ENCODE measurements at places on chromosomes 4 and X.

DNA sequence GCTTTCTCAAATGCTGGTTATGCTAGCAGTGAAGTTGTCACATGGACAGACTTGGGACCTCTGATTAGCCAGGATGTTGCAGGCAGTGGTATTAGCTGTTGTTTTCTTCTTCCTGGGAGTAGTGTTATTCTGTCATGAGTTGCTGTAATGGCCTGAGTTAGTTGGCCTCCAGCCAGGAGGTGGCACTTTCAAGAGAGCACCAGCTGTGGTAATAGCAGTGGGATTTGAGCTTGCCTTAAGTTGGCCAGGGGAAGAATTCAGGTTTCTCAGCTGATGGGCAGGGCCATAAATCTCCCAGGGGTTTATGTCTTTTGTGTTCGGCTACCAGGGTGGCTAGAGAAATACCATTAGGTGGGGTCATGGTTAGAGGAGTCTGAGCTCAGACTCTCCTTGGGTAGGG is 132.6 kb downstream of the GLUD2 start:
- DNase-seq = no peak

DNA sequence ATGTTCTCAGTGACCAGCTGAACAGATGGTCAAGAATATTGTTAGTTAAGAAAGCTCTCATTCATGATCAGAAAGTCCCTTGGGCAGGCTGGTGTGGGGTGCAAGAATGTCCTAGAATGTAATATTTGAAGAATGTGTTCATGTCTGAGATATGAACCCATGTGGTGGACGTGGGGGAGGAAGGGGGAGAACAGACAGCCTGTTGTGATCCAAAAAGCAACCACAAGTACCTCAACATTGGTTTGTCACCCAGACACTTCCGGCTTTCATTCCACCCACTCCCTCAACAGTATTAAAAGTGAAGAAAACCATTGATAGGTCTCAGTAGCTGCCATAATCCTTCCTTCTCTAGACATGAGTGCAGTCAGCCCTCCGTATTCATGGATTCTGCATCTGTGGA is 82.2 kb downstream of the MAML3 start:
- peak; percentile 61 for DNase-seq

- no peak for DNase-seq
Measured at GRCh38 chr4:155881555-155881954, 15.5 kb upstream of the ASIC5 start.

DNA sequence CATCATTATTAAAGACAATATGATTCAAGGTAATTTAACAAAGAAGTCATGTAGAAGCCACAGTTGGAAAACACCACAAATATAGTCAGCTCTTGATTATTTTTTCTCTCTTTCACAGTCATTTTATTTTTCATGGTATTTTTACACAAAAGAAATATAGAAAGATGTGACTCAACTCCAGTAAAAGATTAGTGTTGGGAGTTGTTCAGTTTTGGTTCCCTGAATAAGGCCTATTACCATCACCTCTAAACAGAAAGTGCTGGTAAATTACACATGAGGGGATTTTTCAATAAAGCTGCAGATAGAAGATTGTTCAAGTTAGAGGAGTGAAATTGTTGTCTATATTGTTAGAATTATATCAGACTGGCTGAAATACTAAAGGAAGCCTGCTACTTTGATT is 107.0 kb downstream of the DDIT4L start:
- no peak for DNase-seq

DNA sequence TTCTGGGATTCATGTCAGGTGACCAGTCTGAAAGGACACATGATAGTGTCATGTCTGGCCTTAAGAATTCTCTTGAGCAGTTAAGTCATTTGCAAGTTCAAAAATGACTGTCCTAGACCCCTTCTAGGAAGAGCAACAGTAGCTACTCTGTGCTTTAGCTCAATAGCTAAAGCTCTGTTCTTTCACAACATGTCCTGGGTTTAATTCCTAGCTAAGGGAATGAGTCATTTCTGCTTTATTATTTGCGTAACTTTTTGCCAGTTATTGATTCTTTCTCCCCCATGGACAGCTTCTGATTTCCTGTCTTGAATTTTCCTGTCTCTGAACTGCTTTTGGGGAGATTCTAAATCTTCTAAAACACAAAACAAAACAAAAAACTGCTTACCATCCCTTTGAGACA is 1055.8 kb upstream of the DIAPH2 start:
- no peak for DNase-seq

DNA sequence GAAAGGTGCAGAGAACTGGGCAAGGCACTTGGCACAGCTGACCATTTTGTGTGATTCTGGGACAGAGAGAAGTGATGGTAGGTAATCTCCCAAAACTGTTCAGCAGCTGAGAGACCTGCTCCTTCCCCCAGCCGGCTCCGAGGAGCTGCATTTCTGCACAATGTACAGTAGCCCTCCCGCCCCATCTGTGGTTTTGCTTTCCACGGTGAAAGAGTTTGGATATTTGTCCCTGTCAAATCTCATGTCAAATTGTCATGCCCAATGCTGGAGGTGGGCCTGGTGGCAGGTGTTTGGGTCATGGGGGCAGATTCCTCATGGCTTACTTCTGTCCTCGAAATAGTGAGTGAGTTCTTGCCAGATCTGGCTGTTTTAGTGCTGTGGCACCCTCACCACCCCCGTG is 90.5 kb upstream of the CD99 start:
- DNase-seq = no peak

GRCh38 chrX:8010105-8010504 is 82.9 kb upstream of the PNPLA4 start:
- DNase-seq = no peak

DNA sequence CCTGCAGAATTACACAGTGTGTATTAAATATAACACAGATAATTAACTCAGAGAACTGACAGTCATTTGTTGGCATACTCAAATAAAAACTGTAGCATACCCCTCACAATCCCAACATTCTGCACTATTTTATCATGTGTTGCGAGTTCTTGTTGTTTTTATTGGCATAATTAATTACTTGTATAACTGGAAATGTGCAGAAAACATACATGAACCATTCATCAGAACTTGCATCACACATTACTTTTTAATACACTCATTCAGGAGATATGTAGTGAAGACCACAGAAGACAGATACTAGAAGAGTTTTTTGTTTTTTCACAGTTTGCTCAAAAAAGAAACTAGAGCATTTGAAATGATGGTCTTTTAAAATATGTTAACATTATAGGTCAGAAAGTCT is 74.6 kb upstream of the NEIL3 start:
- no peak for DNase-seq

DNA sequence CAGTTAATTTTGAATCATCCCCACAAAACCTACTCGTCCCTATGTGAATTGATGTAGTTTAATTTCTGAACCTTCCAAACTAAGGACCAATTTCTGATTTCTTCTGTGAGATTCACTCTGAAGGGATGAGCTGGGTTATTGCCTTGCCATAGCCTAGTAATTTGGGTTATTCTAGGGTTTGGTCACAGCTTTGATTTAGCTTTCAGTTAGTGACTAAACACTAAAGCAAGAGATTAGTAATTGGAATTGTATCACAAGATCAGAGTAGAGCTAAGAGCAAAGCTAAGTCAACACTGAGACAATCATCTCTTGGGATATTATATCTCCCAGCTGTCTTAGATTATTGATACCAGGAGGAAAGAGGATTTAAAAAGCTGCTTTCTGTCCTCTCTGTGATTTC is 588.0 kb downstream of the CCSER1 start:
- no peak for DNase-seq

DNA sequence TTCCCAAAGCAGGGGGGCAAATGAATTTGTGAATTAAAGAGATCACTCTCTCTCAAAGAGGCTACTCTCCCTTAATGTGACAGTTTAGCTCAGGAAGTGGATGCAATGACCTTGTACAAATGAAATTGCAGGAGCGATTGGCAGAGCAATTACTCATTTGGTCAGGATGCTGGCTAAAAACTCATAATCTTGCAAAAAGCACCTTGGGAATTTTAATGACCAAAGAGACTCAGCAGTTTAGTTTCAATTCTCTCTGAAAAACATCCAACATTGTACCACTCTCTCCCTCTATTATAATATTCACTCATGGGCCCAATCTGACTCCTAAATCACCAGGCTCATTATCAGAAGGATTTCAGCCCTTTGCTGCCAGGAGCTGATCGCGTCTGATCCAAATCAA is 26.1 kb downstream of the PDGFC start:
- DNase-seq = no peak

DNA sequence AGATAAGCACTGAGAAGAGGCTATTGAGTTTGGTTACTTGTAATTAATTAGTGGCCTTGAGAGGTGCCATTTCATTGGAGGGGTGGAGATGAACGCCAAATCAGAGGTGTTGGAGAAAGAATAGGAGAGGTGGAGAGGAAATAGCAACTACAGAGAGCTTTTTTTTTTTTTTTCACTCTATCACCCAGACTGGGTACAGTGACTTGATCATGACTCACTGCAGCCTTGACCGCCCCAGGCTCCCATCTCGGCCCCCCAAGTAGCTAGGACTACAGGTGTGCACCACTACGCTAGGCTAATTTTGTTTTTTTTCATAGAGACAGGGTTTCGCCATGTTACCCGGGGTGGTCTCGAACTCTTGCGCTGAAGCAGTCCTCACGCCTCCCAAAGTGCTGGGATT is 5.2 kb downstream of the NHS start:
- no peak for DNase-seq
